ENCODE measurements at places on chromosomes 7 and 10.

DNA sequence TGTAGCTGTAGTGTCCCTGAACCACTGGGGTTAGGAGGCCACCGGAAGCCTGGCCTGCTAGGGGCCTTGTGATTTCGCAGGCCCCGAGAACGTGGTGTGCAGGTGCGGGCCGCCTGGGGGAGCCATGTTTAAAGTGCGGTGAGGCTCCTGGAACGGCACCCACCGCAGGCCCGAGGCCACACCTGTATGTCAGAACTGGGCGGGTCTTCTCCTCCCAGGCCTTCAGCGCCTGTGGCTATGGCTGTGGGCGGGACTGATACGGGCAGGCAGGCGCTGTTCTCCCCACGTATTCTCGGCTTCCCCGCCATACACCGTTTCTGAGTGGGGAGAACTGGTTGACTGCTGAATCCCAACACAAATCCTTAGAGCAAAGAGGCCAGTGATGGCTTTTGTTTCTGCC lies 74.8 kb downstream of the DNAJB6 start:
- no peak for DNase-seq

DNA sequence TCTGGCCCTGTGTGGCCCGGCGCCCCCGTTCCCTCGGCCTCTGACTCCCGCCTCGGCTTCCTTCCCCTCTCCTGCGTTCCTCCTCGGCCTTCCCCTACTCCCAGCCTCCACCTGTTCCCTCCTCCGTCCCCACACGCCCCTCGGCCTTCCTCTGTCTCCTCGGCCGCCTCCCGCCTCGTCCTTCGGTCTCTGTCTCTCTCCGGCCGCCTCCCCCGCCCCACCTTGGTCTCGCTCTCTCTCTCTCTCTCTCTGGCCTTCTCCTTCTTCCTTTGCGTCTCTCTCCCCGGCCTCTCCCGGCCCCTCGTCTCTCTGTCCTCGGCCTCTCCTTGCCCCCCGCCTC lies 588 bp downstream of the GET4 start:
- DNase-seq, result no peak

DNA sequence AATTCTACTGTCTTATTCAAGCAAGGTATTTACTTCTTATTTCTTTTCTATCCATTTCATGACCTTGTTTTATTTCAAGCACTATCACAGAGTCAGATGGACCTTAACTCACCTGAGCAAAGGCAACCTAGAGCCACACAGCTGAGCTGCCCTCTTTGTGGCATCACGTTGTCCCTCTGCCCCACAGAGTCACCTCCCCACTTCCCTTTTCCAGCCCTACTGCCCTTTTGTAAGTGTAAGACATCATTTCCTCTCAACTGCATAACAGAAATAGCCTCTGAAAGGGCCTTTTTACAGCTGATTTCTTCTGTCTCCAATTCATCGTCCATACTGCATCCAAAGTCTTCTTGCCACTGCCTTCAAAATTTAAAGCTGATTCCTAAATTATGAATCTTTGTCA lies 946.0 kb downstream of the NRG3 start:
- no peak for DNase-seq

DNA sequence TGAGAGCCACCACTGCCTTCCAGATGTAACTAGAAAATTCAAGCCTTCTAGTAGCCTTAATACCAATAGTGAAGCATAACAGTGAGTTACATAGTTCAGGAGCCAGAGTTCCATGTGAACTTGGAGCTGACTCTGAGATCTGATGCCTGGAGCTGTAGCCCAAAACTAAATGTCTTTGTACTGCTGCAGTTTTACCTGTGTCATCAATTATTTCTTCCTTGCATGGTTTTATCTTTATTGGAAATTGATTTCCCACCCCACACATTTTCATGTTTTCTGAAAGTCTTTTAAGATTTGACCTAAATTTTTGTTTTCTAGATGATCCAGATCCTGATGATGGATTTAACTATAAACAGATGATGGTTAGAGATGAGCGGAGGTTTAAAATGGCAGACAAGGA lies 17.0 kb downstream of the OPN1SW start:
- no peak for DNase-seq

GRCh38 chr10:135132-135600 lies at the start of gene ZMYND11:
Gene ZMYND11 (plus strand): TSS chr10:135455. CDS start chr10:180013, 44,558 bp downstream.
- DNase-seq, result peak; percentile 64

DNA sequence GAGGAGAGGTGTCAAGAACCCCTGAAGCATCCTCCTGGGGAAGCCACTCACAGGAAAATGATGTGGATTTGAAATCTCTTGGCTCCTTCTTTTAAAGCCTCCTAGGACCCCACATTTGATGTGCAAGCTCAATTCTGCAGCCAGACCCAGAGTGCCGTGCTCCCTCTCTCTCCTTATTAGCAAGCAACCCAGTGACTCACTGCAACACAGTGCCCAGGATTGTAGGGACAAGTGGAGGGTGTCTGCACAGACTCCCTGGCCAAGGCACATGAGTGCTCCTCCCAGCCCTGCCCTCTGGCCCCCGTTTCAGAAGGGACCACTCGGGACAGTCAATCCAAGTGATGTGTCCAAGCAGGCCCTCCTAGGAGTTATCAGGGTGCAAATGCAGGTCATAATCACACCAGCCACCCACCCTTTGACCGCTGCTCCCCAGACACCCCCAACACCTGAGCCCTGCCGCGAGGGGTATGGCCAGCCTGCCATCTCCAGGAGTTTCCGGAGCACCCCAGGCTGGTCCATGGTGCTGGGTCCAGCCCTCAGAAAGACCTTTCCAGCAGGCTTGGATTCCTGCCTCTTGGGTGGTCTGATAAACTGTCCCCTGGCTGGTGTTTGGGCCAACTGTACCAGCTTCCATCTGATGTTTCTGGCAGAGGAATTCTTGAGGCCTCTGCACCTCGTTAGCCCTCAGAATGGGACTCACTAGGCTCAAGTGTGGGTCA lies 54.5 kb upstream of the CXCL12 start:
- DNase-seq, result no peak

GRCh38 chr7:67489881-67490280 lies 493.2 kb downstream of the TYW1 start:
- DNase-seq, result no peak

- no peak for DNase-seq
These were observed 113.4 kb upstream of the CDK1 start for GRCh38 chr10:60664859-60665258.

GRCh38 chr10:75694790-75695189 lies 263.4 kb downstream of the LRMDA start:
- no peak for DNase-seq

DNA sequence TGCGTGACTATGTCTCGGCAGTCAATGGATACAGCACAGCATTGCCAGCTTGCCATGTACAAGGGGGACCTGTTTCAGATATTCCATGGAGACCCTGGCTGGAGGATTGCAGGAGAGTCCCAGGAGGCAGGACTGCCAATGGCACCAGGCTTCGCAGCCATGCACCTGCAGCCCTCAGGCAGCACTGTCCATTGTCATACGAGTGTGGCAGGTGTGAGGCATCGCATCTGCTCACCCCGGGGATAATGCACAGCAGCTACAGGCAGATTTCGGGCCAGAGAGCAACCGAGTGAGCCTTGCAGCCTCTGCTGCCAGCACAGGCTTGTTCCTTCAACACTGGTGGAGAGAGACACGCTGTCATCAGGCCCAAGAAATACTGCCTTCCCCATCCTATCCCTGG lies 415.1 kb downstream of the PAXIP1 start:
- DNase-seq, result no peak

GRCh38 chr10:109037978-109038377 lies 885.3 kb downstream of the XPNPEP1 start:
- DNase-seq, result no peak

GRCh38 chr7:33753881-33754525 lies 151.3 kb upstream of the BMPER start:
- no peak for DNase-seq

- no peak for DNase-seq
These were observed 31.1 kb downstream of the ARHGAP12 start for GRCh38 chr10:31897506-31897905.

- no peak for DNase-seq
These were observed 10.8 kb upstream of the SFRP5 start for GRCh38 chr10:97782455-97783228.

DNA sequence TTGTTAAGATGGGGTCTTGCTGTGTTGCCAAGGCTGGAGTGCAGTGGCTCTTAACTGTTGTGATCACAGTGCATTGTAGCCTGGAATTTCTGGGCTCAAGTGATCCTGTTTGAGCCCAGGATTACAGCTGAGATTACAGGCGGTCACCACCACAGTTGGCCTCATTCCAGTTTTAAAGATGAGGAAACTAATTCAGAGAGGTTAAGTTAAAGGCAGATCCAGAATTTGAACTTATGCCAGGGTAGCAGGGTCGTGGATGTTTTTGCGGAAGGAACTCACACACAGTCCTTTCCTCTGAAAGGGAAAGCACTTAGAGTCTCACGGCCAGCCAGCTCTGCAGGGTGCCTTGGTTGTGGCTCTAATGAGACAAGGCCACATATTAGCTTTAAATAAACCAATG lies 84.7 kb downstream of the MMRN2 start:
- DNase-seq, result no peak

DNA sequence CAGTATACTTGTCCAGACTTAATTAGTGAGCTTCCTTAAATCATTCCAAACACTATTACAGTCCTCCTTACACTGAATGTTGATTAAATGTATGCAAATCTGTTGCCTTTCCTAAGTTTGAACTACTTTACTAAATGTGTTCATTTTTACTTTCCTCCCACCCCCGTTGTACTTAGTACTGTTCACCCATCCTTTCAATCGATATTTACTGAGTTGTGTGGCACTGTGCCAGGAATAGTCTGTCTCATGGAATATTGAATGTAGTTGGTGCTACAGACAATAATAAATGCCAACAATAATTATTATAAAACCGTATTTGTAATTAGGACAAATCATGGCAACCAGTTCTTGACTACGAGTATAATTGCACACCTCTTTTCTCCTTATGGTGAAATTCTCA lies 335.7 kb downstream of the GPR37 start:
- no peak for DNase-seq

DNA sequence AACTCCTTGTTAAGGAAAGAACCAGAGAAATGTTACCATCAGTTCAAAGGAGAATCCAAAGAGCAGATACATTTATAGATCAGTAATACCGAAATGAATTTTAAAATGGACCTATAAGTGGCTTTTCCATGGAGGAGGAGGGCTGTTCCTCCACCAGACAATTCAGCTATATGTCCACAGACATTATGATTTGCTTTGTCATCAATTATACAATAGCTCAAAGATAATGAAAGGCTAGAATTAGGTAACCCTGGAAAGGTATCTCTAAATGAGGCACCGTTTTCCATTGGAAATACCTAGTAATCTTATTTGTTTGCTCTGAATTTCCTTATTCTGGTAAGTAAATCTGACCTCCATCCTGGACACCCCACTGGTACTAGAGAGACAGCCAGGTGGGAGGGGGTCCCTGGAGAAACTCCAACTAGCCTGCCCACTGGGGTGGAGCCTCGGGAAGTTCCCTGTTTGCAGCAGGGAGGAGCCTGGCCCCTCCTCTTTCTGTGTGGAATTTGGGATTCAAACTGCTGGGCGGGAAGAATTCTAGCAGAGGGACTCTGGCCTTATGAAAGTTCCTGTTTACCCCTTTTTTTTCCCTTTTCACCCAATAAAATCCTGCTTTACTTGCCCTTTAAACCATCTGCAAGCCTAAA lies 218.0 kb downstream of the PHF14 start:
- DNase-seq, result peak; percentile 21

DNA sequence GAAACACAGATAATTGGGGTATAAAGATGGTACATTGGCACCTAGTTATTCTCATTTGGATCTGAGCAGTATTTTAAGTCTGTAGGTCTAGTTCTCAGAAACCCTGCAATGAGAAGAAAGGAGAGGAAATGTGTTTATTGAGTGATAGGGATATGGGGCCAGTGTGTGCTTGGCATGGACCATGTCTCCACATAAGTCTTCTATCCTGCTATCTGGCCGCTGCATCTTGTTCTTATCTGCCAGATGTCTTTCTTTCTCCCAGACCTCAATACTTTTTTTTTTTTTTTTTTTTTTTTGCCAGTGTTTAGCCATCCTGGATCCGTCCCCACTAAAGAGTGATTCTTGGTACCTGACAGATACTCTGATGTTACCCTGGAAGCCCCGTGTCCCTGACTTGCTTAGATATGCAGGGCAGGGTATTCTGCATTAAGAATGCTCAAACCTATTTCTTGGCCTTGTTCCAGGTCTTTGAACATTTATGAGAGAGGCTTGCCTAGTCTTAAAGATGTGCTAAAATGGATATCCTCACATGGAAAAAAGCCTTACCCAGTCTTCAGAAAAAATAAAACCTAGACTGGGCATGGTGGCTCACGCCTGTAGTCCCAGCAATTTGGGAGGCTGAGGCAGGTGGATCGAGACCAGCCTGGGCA lies 10.0 kb downstream of the MTURN start:
- DNase-seq, result no peak

GRCh38 chr7:51317582-51317910 lies 937 bp upstream of the COBL start:
- no peak for DNase-seq

- DNase-seq, result no peak
These were observed 5.0 kb downstream of the TNS3 start for GRCh38 chr7:47576866-47577306.

- DNase-seq, result no peak
These were observed 52.9 kb downstream of the CAMK2B start for GRCh38 chr7:44272456-44272855.
